Left ventricle myocardium superior (tissue), 1 donor: ENCODE measurements at places on chromosomes 16 and 17.

GRCh38 chr16:11354733-11355574, 9.7 kb downstream of the RMI2 start:
- DNase-seq = no peak

GRCh38 chr17:21125862-21126261, 902 bp upstream of the DHRS7B start:
- no peak for DNase-seq

- DNase-seq = no peak
Observed at GRCh38 chr17:35089586-35090296, 26.2 kb upstream of the RFFL start.

DNA sequence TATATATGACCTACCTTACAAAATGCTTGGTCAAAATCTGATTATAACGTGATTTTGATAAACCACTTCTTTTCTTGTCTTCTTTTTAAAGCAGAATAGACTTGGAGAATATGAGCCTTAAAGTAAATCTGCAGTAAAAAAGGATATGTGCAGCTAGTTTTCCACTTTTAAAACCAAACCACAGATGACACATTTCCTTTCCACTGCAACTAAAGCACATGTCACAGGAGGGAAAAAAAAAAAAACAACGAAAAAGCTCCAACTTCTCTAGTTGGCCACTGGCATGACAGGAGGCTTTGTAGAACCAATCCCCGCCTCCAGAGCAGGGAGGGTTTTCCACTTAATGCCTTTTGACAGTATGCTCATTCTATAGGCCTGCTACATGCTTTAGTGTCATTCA, at the start of gene EVI2A:
Gene EVI2A (minus strand): TSS at position 142 of the 400 bp plus-strand sequence. CDS start 2,609 bp downstream, outside the sequence.
- no peak for DNase-seq

GRCh38 chr17:65139101-65139764, 2.1 kb downstream of the RGS9 start:
- DNase-seq = no peak

- no peak for DNase-seq
Observed at GRCh38 chr16:47049901-47050583, 76.6 kb upstream of the DNAJA2 start.

DNA sequence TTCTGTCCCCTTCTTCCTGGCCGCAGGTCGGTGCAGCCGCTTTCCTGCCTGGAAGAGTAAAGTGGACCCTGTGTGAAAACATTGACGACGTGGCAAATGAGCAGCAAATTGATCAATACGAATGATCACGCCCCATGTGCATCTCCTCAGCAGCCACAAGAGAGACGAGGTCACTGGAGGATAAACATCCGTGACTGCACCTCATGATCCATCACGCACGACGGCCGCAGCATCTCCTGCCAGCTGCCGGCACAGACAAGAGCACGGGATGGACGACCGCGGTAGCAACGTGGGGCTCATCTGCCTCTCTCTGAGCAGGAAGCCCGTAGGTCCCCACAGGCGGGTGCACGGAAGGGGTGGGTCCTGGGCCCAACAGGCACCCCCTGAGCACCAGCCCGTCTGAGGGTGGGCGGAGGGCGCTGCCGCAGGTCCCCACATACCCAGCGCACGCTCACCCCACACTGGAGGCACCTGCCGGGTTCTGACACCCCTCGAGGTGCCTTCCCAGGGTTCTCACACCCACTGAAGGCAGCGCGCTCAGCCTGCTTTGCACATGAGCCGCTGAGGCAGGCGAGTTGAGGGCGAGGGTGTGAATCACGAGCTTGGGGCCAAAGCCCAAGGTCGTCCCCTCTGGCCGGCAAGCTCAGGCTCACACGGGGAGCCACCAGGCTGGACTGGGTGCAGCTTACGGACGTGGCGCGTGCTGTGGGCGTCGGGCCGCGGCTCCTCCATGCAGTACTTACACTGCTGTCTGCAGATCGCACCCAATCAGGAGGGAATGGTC, 12.3 kb upstream of the CDH15 start:
- no peak for DNase-seq

GRCh38 chr17:36196131-36196486, 449 bp downstream of the CCL3L1 start:
- no peak for DNase-seq

DNA sequence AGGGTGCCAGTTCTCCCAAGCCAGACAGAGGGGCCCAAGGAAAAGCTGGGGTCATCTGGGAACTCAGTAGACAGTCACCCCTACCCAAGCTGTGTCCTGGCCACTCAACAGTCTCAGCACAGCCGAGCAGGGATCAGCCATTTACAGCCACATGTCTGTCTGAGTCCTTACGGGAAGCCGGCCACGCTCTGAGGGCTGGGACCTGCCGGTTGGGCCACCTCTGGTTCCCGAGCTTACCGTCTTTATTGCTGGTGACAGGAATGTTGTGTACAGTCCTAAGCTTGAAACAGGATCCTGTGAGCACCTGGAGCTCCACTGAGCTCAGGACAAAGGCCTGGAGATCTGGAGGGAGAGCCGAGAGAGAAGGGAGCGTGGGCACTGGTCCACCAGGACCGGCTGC, 59.8 kb downstream of the TIMM22 start:
- DNase-seq = peak; percentile 23

DNA sequence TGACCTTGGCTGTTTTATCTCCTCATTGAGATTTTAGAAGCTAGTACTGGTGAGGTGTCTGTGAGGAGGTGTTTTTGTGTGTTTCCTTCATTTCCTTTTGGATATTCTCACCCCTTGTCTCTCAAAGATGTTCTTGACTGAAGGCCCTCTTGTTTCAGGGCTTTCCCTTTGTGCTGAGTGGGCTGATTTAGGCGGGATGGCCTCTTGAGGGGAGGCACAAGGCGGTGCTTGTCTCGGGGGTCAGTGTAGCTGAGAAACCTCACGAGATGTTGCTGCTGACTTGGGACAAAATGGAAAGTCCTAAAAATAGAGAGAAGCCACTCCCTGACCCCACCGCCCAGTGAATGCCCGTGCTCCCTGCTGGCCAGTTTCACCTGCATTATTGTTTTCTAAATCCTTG, 14.2 kb downstream of the CRAMP1 start:
- no peak for DNase-seq

GRCh38 chr17:62587554-62587953, 39.9 kb upstream of the MRC2 start:
- peak; percentile 37 for DNase-seq

DNA sequence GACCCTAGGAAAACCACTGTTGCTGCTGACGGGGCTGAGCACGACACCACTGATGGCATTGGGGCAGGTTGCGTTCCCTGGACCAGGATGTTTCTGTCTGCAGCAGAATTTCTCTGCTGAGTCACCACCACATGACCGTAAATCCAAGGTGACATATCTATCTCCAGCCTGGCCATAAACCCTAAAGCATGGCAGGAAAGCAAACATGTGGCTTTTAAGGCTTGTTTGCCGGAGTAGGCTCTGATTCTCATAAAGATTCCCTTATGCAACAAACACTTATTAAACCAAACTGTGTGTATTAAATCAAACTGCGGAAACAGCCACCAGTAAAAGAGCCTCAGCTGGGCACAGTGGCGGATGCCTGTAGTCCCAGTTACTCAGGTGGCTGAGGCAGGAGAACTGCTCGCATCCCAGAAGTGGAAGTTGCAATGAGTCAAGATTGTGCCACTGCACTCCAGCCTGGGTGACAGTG, 17.3 kb downstream of the MPHOSPH6 start:
- DNase-seq = no peak

GRCh38 chr17:51152766-51153209, 571 bp upstream of the NME1 start:
- no peak for DNase-seq
